ENCODE measurements at places on chromosomes 7 and 10. TPM values are rescaled to one million over a fixed set of nuclear protein-coding genes. Genes with fewer than 3 reads are reported as not detected.

GRCh38 chr10:77600640-77601039 lies 37.0 kb downstream of the KCNMA1 start:
- H3K4me1 ChIP-seq = no peaks in the 10 kb centered on the region
- DNase-seq = no peak
- no peaks in the 10 kb centered on the region for H3K27me3 ChIP-seq
- no peak overlapping the region for H3K27ac ChIP-seq

DNA sequence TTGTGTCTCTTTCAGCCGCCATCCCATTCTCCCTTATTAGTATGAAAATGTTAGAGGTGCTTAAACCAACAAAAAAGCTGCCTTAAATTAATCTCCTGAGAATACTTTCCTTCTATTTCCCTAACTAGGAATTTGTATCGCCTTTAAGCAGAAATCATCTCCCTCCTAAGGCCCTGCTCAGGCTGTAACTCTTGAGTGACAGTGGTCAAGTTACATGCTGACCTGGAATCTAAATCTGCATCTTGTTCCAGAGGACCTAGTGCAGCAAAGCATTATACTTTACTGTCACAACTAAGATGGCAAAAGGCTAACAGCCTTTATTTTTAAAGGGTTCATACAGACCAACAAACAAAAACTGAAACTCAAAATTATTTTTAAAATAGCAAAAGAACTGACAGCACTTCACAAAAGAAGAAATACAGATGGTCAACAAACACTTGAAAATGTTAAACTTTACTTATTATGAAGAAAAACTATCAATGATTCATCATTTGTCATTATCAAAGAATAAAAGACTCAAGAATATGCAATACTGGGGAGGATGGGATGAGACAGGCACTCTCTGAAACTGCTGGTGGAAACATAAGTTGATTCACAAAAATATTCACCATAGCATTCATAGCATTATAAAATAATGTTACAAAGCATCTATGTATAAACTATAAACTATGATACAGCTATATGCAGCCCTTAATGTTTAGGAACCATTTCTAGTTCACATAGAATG lies 11.0 kb downstream of the CYREN start:
- no peak for DNase-seq
- H3K27me3 ChIP-seq = no peaks in the 10 kb centered on the region
- peak overlapping the region; percentile 50 for H3K27ac ChIP-seq
- peaks cover 23% of the 10 kb centered on the region for H3K4me1 ChIP-seq
- no peak overlapping the region for H3K4me3 ChIP-seq

SPACDR gene
- total RNA-seq = 1.7 TPM

CHN2 gene
- 2.1 TPM for total RNA-seq

ACTR3C gene
- total RNA-seq = 2.0 TPM
